CD4-positive, alpha-beta T cell treated with Interleukin-12 subunit alpha and Interleukin-12 subunit beta, for 1 hour (primary cell): ENCODE measurements at places on chromosomes 4 and X.
A peak's percentile ranks its signal among the peaks of the same experiment; 100 is the strongest.

- no peak for DNase-seq
Observed at GRCh38 chr4:8862800-8863685, 8.6 kb downstream of the HMX1 start.

- peak; percentile 67 for DNase-seq
Observed at GRCh38 chr4:121726642-121727268, 30.0 kb upstream of the ANXA5 start.

DNA sequence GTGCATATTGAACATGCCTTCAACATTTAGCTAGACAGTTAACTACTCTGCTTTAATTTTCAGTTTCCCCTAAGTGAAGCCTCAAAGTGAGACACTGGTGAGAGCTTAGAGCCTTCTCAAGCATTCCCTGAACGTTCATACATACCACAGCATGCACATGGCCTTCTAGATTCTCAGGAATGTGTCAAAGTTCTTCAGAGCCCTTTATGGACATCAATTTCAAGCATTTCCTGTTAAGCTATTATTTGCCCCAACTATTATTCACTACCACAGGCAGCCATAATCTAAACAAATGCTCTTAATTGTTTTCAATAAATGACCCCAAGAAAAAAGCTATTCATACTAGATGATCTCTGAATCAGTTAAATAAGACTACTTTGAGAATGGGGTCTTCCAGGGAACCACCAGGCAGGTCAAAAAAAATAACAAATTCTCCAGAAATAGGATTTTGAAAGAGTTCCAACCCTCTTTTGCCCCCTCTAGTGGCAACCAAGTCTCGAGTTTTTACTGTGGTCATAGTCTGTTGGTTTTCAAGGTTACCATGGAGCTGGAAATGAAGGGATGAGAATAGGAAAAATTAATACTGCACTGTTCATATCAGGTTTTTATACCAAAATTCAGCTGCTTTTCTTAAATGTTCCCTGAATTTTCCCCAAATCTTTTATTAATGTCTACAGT lies 235.4 kb downstream of the RAB28 start:
- DNase-seq, result no peak

DNA sequence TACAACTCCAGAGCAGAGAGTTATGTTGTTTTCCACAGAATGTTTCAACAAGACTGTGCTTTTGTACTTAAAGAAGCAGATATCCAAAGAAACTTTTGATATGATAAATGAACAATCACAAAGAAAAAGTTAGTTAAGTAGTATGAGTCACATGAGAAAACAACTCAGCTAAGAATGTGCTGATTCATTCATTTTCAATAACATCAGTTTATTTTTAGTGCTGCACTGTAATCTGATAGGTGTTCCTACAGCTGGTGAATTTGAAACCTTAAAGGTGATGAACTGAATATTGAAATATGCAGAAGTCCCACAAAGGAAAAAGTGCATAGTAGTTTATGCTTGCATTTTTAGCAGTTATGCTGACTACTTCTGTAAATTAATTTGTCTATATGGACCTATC lies 180.3 kb upstream of the TENM3 start:
- DNase-seq, result no peak

DNA sequence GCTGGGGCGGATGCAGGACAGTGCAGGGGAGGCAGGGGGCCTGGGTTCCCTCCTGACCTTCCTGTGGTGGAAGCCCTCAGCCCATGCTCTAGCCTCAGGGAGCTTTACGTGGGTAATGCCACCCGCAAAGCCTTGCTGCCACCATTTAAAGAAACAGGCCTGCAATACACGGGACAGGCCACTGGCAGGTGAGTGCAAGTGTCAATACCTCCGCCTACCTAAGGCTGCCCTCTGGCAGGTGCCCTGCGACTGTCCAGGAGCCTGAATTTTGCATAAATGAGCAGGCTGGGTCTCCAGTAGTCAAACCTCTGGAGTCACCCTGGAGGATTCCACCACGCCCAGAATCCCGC lies 5.9 kb downstream of the CRMP1 start:
- DNase-seq, result no peak

DNA sequence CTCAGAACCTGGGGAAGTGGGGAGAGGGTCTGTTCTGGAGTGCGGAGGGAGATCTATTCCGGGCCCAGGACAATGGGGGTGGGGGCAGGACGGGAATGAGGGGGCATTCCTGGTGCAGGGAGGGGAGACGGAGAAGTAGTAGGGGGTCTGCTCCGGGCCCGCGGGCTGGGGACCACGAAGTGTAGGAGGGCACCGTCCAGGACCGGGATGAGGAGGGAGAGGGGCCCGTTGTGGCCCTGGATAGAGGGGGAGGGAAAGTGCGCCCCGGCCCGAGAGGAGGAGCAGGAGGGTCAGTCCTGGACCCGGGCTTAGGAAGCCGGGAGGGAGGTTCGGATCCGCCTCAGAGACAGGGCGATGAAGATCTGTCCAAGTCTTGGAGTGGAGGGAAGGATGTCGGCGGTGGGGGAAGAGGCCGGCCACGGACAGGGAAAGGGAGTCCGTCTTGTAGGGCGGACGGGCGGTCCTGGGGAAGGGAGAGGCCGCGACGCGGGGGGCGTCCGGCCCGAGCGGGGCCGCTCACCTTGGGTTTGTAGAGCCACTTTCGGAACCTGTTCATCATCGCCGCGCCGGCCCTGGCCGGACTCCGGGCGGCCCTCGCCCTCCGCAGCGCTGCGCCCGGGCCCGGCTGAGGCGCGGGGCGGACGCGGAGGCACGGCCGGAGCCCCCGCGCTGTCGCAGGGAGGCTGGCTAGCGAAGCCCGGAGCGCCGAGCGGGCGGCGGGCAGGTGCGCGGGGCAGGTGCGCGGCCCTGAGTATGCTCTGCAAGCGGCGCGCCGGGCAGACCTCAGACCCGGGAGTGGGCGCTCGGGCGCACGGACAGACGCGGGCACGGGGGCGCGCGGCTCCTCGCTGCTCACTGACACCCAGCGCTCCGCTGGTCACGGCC lies at the start of gene ZFYVE28:
Gene ZFYVE28 (minus strand): TSS at position 881 of the 885 bp plus-strand sequence. CDS start 322 bp downstream, at position 559.
- no peak for DNase-seq

DNA sequence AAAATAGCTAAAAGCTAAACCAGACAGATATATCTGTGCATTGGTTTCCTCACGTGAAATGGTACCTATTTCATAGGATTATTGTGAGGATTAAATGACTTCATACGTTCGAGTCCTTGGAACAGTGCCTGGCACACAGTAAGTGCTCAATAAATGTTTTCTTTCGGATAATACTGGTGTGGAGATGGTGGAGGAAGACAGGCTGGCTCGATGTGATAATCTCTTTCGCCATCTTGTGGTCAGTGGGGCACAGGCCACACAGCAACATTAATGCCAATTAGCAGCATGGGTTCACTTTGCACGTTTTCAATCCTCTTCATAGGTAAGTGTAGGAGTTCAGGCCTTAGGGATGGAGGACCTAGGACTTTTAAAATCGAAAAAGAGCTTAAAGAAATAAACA lies 9.3 kb downstream of the PAGE4 start:
- no peak for DNase-seq

GRCh38 chr4:76803522-76803921 lies 94.4 kb downstream of the SOWAHB start:
- no peak for DNase-seq

DNA sequence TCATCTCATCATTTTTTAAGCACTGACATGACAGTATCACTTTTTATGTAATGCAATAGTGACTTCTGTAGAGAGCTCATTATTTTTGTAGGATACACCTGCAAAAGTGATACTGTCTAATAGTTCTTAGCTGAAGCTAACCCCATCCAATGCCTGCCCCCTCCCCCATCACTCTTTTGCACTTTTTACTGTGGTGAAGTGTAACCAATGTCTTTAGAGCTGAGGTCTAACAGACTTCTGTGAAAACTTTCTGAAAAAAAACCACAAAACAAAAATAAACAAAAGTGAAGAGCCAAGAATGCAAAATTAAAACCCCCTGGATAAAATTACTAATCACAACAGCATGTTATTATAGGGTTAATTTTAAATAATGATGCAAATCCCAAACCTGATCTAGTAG lies 301.1 kb downstream of the ANK2 start:
- no peak for DNase-seq
